ENCODE measurements at places on chromosomes 3 and 15. TPM values are rescaled to one million over a fixed set of nuclear protein-coding genes. Genes with fewer than 3 reads are reported as not detected.

GRCh38 chr3:173663696-173664111, 266.2 kb downstream of the NLGN1 start:
- no peak for DNase-seq

GRCh38 chr3:173502983-173503568, 105.5 kb downstream of the NLGN1 start:
- DNase-seq: no peak

DNA sequence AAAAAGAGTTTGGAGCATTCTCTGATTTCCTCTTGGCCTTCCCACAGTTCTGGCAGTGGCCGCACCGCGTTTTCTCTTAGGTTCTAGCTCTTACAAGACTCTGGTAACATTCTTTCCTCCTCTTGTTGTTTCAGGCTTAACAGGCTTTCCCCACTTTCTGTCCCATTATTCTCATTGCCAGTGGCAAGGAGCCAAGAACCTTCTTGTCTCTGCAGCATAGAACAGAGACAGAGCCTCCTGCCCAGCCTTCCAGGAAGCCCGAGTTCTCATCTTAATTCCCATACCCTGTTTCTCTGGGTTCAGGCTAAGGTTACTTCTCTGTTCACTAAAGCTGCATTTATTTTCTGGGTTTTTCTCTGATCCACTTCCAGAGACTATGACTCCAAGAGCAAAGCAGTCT, 61.1 kb downstream of the DUT start:
- peak; percentile 85 for DNase-seq

- DNase-seq: no peak
Measured at GRCh38 chr3:17355591-17355990, 386.8 kb downstream of the TBC1D5 start.

DNA sequence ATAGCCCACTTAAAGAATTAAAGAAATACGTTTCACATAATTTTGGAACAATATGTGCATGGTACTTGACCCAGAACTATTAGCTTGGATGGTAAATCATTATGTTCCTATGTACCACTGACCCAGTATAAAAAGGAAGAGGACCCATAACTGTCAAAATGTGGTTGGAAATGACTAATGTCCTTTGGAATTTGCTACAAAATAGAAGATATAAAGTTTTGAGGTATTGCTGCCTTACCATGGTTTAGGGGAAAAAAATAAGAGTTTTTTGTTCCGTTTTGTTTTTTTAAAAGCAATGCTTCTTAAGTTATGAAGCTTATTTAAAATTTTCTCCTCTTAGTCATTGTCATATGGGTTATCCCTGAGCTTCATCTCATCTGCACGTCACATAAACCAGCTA, 15.8 kb upstream of the TFDP2 start:
- no peak for DNase-seq

GRCh38 chr3:160008961-160009360, 20.3 kb downstream of the IL12A start:
- no peak for DNase-seq

GRCh38 chr3:152334761-152335160, 66.0 kb downstream of the MBNL1 start:
- no peak for DNase-seq

- no peak for DNase-seq
Measured at GRCh38 chr3:33144433-33144832, 30.6 kb downstream of the CRTAP start.

DNA sequence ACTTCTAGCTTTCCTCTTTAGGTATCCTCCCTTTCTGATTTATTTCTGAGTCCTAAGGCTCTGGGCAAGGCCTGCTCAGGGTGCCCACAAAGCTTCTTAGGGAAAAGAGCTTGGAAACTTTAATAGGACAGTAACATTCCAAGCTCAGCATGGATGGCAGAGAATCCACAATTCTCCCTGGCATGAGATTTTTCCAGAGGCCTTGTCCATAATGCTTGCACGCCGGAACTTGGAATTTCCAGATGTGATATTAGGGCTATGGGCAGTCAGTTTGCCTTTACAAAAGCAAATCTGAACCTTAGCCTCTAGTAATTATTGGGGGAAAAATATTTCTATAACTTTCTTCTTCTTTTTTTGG, 139.0 kb upstream of the RBMS3 start:
- DNase-seq: no peak

- peak; percentile 17 for DNase-seq
Measured at GRCh38 chr15:41284427-41285177, 47.8 kb downstream of the OIP5 start.

DNA sequence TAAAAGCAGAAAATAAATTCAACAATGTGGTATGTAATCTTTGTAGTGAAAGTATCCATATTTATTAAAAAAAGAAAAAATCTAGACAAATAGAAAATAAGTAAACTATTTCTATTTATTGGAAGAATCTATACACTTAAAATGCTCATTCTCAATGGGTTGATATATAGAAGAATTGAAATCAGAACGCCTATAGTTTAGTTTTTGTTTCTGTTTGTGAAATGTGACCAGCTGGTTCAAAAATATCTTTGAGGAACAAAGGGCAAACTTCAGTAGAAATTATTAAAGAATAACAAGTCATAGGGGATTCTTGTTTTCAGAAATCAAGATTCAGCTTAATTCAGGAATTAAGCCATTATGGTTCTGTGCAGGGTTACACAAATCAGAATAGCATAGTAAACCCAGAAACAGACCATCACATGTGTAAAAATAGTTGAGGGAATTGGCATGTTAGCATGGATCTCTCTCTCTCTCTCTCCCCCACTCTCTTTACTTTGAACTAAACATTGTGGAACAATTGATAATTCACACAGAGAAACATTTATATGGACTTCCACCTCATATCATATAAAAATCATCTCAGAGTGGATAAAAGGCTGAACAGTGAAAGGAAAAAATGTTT, 134.0 kb downstream of the CHL1 start:
- no peak for DNase-seq

DNA sequence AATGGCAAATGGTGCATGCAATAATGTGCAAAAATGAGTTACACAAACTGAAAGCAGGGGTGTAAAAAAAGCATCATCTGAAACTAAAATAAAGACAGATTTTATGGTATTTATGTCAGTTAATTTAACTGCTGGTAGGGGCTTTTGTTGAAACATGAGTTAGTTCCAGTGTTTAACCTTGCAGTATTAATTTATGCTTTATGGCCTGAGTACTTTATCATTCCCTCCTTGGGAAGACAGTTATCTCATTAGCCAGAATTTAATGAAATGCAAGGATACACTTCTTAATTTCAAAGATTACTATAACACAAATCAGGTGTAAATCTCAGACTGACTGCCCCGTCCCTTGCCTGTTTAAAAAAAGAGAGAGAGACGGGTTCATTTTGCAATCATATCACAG, 240.1 kb upstream of the MEIS2 start:
- no peak for DNase-seq

- no peak for DNase-seq
Measured at GRCh38 chr3:141959589-141960554, 83.4 kb downstream of the ATP1B3 start.

GRCh38 chr15:40097968-40098476, 10.7 kb downstream of the BMF start:
- peak; percentile 92 for DNase-seq

GRCh38 chr3:62048577-62048976, 324.8 kb downstream of the FEZF2 start:
- DNase-seq: no peak

DNA sequence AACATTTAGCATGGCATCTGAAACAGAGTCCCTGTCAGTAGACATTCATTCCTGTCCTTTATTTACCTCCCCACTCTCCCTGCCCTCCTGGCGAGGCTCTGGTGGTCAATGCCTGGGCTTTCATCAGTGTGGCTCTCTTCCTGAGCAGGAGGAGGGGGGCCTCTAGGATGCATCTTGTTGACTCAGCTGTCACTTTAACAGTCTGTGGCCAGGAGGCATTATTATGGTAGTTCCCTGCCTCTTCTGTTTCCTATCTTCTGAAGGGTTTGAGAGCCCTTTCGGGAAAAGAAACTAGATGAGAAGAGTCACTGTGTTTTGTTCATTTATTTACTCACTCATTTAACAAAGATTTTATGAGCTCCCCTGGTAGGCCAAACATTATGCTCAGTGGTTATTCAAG, 2.4 kb upstream of the PPP1R14D start:
- DNase-seq: no peak

- DNase-seq: no peak
Measured at GRCh38 chr3:131960324-131960723, 74.5 kb downstream of the CPNE4 start.

- no peak for DNase-seq
Measured at GRCh38 chr15:63340353-63340752, 41.3 kb downstream of the CA12 start.

DNA sequence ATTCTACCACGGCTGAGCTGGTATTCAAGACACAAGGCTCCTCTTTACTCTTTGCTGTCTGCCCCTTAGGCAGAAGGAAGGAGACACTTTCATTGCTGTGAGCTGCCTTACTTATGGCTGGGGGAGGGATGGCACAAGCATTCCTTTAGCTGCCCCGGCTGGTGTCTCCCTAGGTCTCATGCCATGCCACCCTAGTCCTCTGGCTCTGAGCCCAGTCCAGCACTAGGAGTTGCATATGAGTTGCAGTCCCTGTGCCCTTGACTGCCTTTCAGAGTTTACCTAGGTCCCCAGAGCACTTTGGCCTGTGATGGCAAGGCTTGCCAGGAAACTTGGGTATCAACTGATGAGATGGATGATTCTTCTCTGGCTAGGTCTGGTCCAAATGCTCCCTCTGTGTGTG, 296.4 kb downstream of the RBMS3 start:
- DNase-seq: no peak

DNA sequence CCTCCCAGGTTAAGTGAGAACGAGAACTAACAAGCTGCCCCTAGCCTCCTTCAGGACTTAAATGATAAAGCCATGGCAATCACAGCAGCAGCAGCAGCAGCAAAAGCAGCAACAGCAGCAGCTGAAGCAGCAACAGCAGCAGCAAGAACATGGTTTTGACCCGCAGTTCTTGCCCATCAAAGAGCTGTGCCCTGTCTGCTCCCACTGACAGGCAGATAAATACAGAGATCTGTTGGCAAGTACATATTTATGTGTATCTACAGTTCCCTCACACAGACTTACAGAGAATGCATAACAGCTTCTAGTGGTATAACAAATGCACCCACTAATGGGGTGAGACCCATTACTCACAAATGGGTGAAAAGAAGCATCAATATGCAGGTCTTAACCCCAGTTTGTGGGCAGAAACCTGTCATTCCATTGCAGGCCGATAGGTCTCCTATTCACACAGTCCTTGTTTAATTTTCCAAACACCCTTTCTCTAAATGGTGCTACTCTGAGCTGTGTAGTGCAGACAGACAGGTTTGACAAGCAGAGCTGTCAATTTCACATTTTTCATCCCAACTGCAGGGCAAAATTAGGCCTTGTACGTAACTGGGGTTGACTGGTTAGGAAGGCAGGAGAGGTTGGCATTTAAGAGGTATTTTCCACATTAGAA, 316.3 kb downstream of the TIGIT start:
- DNase-seq: no peak

The GP9 gene
- not detected for total RNA-seq

The LMOD3 gene
- total RNA-seq: not detected

The MORC1 gene
- not detected for total RNA-seq

The NRROS gene
- total RNA-seq: 1.8 TPM

The UROC1 gene
- not detected for total RNA-seq

The NPAP1 gene
- total RNA-seq: not detected

The SLC51A gene
- total RNA-seq: not detected
